ENCODE measurements at places on chromosomes 3 and 15.

DNA sequence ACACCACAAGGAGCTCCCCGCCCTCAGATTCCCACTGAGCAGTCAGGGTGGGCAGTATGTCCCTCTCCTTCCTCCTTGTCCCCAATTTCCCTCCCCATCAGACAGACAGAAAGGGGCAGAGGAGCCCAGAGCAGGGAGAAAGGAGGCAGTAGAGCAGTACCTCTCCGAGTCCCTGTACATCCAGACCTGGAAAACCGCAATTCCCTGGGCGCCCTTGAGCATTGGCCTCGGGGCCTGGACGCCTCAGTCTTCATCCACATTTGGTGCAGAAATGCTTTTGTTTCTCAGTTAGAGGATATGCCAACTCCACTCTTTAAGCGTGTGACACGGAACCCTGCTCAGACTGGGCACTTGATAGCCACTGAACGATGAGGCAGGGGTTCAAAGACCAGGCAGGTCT lies 5.9 kb downstream of the ISG20 start:
- DNase-seq = no peak

DNA sequence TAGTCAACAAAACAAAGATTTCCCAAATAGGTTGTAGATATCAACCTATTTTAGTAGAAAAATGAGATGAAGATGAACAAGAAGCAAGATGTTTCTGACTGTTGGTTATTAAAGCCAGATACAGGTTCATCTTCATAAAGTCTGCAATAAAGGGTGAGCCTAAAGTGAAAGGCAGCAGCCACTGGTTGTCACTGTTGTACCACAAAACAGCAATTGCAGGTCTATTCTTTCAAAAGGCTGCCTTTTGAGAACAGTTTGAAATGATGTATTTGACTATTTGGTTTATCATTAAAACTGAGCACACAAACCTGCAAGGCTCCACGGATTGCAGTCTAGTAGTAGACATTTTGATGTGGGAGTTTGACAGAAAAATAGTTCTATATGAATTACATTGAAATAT lies 543.4 kb downstream of the GBE1 start:
- DNase-seq = no peak

- no peak for DNase-seq
These were observed at the start of gene CHST2 for GRCh38 chr3:143119009-143119914. TSS of gene CHST2 (plus strand) at chr3:143119771. CDS start at chr3:143120817, 1,046 bp downstream.

DNA sequence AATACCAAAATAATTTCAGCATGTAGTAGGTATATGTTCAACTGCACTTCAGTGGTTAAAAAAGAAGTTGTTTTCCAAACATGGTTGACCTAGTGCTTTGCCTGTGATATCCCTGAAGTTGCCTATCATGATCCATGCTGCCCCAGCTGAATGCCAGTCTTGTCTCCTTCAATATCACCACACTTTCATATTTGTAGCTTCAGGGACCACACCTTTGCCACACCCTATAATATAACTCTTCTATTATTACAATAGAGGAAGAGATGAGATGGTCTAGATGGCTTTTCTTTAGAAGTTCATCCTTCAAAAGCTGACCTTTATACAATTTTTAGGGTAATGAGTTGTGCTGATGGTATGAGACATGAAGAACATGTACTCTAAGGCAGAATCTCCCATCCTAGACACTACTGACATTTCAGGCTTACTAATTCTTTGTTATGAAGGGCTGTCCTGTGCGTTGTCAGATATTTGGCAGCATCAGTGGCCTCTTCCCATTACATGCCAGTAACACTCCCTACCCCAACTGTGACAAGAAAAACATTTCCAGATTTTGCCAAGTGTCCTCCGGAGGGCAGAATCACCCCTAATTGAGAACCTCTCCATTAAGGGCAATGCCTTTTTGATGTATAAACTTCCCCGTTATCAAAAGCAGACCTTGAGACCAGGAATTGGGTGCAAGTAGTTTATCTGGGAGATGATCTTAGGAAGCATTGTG lies 76.2 kb upstream of the PLCL2 start:
- DNase-seq = no peak

GRCh38 chr3:194623449-194624290 lies 9.5 kb downstream of the TMEM44 start:
- no peak for DNase-seq

Data from cortex of kidney (tissue), 1 donor.